ENCODE measurements at places on chromosomes 5 and 9.

DNA sequence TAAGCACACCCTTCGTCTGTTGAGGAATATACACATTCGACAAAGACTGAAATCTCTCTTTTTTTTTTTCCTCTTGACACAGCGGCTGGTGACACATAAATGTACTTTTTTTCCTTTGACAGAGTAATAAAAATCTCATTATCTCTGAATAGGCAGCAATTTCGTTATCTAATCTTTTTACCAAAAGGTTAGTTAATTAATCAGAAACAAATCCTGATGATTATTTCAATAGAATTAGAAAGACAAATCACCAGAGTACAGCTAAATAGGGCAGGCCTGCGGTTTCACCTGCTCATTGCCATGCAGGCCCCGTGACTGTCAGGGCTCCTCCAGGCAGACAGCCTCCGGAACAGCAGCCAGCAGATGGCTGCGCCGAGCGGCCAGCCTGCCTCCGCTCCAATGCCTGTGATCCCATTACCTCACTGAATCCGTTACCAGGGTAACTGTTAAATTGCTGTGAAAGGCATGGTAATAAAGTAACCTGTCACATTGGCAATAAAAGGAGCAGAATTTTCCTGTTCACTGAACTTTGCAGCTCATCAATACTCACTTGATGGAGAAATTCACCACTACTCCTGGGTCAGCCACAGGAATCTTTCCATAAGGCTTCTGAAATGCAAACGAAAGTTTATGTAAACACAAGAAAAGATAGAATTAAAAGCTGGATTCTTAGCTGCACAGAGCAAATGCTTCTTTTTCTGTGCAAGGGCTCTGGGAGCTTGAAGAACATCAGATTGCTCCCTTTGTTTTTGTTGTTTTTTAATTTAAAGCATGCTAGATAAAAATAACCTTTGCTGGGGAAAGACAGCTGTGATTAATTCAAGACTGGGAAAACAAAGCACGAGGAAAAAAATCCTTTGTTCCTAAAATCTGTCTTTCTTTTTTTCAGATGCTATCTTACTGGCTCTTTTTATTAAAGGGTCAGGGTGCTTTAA is 666.4 kb upstream of the ZNF608 start:
- DNase-seq = peak; percentile 97

DNA sequence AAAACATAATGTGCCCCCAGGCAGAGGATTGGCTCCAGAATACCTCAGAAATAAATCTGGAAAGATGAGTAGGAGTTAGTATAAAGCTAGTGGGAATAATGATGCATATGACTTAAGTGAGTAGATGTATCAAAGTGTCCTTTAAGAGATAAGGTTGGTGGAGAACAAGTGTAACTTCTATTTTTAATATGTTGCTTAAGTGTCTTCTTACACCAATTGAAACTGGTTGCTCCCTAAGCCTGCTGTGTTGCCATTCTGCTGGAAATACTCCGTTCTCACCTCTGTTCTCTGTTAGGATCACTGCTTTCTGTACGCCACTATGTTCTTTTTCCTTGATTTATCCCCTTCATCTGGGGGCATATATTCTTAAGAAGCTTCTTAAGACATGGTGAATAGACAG is 286.4 kb downstream of the TMEM232 start:
- no peak for DNase-seq

DNA sequence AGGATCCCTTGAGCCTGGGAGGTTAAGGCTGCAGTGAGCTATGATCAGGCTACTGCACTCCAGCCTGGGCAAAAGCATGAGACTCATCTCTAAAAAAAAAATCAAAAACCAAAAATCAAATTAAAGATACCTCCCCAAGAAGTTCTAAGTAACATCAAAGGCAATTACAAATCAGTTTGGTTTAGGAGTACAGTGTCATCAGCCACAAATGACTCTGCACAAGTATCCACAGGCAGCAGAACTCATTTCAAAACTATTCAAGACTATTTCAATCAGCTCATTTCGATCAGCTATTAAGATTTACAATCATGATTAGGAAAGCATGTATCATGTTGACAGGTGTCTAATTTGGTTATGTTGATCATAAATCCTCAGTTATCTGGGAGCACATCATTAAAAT is 19.1 kb downstream of the TRMO start:
- no peak for DNase-seq

GRCh38 chr5:138035605-138036537 is 3.0 kb upstream of the FAM13B start:
- peak; percentile 91 for DNase-seq

- DNase-seq = no peak
Observed at GRCh38 chr9:82601293-82601771, 461.6 kb downstream of the RASEF start.

- no peak for DNase-seq
Observed at GRCh38 chr9:87118594-87118993, 171.3 kb upstream of the GAS1 start.

- DNase-seq = no peak
Observed at GRCh38 chr9:70477146-70477745, 62.8 kb upstream of the KLF9 start.

GRCh38 chr5:90287036-90287435 is 122.5 kb downstream of the CETN3 start:
- no peak for DNase-seq

DNA sequence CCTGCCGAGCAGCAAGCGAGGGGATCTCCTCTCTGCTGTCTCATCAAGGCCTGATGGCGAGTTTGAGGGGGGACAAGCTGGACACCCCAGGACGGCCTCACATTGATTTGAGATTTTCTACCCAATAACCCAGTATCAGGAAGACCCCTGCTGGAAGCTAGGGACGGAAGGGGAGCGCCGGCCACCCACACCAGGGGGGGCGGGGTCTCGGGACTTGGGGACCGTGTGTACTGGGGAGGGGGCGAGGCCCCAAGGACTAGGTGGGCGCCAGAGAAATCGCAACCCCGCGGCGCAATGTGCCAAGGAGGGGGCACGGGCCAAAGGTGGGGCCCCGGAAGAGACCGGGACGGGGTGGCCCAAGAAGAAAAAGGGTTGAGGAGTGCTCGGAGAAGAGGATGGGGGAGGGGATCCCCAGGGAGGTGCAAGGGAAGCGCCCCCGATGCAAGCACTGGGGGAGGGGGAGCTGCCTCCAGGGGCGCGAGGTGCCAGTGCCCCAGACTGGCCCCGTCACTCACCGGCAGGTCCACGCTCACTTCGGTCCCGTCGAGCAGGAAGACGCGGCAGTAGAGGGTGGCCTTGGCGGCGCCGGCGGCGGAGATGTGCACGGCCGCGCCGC is 1.1 kb downstream of the EPB41L4B start:
- peak; percentile 38 for DNase-seq

- DNase-seq = no peak
Observed at GRCh38 chr9:114309096-114309495, 13.8 kb upstream of the ORM1 start.

DNA sequence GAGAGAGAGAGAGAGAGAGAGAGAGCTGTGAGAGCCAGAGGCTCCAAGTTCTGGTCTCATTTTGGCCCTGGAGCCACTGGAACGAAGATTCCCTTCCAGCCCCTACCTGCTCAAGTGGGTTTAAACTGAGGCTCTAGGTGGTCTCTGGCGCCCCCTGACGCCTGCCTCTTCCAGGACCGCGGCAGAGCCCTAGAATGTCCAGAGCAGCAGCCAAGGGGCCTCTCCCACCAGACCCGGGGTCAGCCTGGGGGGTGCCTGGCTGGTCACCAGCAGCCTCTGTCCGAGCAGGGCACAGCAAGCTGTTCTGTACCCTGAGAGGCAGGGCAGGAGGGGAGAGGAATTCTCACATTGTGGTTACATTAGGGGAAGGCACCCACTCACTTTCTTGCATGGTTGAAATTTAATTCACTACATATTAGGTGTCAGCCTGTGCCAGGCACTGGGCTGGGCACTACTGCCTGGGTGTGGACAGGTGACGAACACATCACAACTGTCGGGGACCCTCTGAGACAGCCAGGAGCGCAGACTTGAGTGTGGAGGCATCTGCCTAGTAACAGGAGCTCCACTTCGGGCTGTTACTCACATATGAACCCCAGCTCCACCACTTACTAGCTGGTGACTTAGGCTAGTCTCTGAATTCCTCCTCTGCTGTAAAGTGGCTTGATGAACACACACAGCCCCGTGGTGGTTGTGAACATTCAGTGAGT is 44.5 kb downstream of the AMBP start:
- peak; percentile 54 for DNase-seq

Measured in NCI-H82 (cell line).